ENCODE measurements at places on chromosomes 5 and 9.

- no peak for DNase-seq
These were observed 13.7 kb upstream of the CERCAM start for GRCh38 chr9:128406848-128407391.

DNA sequence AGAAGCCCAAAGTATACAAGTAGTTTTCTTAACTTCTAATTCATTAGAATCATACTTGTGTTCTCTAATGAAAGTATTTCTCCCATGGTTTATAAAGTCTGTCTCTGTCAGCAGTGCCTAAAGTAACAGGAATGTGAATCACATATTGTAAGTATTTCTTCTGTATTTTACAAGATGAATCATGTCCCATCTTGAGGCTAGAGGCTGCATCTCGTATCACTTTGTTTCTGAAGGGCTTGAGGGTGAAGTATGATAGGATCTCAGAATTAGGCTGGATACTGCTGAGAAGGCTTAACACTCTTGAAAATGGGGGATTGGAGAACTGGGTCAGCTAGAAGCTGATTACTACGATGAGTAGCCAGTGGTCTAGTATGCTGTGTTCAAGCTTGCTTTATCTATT lies 242.2 kb upstream of the ACTBL2 start:
- DNase-seq: peak; percentile 51

GRCh38 chr9:94157050-94157801 lies 73.0 kb downstream of the PTPDC1 start:
- DNase-seq: peak; percentile 75

DNA sequence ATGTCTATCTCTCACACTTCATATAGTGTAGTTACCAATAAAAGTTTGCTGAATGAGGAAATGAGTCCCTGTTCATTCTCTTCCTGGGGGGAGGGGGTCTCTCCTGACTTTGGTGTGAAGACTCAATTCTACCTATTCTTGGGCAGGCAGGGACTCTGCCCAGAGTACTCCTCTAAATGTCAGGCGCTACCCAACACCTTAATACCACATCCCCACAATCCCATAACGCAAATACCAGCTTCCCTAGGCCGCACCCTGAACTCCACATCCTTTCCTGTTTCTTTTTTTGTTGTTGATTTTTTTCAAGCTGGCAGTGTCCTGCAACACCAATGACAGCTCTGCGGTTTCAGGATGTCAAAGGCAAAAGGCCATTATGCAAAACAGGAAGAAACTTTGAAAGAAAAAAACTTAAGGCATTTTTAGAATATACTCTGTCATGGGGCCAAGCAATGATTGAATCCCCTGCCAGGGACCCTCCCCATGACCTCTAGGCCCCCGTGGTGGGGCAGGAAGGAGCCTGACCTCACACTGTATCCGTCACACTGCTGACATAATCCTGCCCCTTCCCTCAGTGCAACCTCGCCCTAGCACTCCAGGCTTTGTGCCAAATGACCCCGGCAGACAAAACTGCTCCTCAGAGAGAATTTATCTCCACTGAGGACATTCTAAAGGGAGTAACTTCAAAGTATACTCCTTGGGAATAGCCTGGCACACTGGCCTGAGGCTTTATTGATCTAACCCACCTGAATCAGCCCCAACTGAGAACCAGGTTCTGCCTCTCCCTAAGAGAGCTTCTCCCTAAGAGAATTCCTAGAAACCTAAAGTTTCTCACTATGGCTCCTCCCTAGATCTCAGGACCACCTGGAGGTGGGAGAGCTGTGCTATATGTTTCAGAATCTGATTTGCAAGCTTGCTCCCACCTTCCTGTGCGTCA lies 8.0 kb downstream of the B4GALT1 start:
- DNase-seq: peak; percentile 56

DNA sequence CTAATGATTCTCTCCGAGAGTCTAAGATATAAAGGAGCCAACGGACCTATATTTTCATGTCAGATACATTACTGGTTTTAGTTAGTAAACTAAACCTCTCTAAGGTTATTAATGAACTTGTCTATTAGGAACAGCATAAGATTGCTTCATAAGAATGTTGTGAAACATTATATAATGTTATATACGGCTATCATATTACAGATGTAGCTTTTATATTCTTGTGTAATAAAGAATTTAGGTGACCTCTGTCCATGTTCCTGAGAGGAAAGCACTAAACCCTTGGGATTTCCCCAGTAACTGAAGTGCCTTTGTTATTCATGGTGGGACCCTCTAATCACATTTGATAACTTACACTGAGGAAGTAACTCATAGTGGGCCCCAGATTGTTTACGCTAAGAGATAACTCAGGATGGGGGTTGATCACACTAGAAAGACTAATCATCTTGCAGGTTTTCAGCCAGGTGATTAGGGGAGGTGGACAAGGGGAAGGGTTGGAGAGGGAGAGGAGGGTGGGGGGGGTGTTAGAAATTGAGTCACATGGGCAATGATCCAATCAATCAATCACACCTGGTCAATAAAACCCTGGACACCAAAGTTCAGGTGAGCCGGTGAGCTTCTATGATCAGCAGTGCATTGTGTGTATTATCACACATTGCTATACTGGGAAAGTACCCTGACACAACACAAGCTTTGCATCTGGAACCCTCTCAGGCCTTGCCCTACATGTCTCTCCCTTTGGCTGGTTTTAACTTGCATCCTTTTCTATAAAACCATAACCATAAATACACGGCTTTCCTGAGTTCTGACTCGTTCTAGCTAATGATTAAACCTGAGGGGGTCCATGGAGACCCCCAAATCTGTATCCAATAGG lies 25.8 kb downstream of the ECPAS start:
- no peak for DNase-seq

- DNase-seq: no peak
These were observed 39.5 kb downstream of the PRKACG start for GRCh38 chr9:68974431-68974830.

DNA sequence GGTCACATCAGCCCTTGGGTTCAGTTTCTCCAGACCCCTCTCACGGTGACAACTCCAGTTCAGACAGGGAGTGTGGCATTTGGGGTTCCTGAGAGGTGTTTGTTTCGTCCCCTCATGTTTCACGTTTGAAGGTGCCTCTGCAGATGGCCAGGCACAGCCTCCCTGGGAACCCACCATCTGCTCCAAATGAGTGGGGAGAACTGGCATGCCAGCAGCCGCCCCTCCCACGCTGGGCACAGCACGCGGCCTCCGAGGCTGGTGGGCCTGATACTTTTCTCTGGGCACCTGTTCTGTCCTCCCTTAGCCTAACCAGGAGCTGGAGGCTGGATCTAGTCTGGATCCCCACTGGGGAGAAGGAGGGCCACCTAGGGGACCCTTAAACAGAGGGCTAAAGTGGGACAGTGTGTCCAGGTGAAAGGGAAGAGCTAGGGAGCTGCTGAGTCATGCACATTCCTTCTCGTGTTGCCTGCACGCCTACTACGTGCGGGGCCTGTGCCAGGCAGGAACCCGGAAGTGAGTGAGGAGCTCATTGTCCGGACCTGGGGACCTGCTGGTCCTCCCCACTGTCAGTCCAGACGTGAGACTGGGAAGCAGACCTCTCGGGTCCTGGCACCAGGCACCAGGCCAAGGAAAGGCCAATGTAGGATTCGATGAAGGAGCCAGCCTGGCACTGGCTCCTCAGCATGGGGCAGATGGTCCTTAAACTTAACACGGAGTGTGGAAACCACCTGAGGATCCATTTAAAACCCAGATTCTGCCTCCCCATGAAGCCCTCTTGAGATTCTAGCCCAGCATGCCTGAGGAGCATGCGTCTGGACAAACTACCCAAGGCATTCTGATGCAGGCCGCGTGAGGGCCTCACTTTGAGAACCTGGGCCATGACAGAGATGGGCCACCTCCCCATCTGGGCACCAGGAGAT lies 11.7 kb downstream of the DNM1 start:
- peak; percentile 15 for DNase-seq

Measured in amniotic epithelial cell (primary cell).